ENCODE measurements at places on chromosomes 12 and 14.
A peak's percentile ranks its signal among the peaks of the same experiment; 100 is the strongest.

DNA sequence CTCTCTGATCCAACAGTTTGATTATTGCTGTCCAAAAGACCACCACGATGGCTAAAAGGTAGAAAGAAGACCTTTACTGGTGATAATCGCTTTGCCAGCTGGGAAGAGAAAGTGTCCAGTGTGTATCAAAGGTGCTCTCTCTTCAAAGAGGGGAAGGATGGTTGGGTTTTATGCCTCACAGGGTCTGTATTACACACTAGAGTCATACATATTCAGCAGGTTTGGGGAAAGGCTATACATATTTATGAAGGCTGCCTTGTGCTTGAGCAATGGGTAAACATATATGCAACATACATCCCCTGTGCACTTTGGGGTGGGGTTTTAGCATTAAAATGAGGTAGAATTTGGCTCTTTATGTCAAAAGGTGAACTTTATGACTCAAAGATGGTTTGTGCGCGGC, 18.2 kb downstream of the GPRC5D start:
- no peak for DNase-seq

GRCh38 chr12:20946732-20947131, 136.2 kb downstream of the SLCO1B3 start:
- peak; percentile 59 for DNase-seq

- no peak for DNase-seq
Observed at GRCh38 chr12:68016136-68016535, 26.9 kb downstream of the IFNG-AS1 start.

DNA sequence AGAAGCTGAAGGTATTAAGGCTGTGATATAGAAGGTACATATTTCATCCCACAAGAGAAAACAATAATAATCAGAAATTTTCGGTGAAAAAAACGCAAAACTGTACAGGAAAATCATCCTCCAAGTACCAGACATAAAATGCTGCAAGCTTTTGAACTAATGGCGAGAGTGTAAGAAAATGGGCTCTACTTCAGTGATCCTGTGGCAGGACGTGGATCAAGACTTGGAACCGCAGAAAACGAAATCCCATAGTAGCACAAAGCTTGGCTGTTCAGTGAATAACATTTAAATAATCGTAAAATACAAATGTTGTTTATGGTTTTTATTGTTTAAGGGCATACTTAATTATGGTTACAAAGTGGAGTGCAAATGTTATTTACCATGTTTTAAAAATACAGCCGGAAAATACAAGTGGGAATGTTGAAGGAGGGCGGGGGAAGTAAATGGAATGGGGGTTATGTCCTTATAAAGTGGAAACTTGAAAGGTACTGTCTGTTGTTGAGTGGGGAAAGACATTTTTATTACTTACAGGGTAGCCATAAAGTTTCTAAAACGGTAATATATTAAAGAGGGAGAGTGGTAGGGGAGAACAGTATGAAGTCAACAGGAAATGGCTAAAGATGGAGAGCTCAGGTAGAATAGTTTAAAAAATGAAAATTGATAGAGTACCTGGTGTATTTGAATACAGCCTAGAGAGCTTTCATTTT, 1.1 kb downstream of the SMIM10L1 start:
- peak; percentile 29 for DNase-seq

DNA sequence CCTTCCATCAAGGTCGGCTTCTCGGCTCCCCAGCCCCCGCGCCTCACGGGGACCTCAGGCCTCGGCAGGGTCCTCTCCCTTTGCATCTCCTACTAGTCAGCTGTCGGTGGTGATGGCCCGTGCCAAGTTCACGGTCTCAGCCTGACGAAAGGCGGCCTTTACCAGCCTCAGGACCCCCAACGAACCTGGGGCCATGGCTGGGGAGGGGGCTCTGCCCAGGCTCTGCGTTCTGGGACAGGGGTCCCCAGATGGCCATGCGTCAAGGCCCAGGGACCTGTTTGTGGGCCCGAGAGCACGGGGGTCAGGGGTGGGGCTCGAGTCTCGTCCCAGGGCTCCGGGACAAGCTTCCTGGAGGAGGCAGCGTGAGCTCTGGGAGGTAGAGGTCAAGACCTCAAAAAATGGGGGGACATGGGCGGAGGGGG, 32.8 kb upstream of the DEGS2 start:
- no peak for DNase-seq

- DNase-seq, result no peak
Observed at GRCh38 chr12:85625467-85625866, 210.7 kb downstream of the RASSF9 start.

DNA sequence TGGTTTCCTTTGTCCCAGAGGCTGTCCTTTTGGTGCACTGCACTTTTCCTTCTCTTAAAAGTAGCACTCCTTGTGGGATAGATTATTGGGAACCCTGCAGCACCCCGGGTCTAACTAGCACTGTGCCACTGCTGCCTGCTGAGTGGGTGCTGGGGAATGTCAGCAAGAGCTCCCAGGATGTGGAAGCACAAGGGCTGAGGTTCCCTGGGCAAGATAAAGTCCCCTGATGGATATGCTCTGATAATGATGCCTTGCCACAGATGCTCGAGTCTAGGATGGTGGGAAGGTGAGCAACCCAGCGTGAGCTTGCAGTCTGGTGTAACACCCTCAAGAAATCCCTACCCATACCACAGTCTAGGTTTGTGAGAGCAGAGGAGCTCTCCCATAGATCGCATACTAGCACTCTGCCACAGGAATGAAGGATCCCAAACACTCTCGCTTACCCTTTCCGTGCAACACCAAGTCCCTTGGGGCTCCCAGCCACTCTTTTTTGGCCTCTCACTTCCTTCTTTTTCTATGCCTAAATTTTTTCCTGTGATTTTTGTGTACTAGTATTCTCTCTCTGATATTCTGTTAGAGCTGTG, 32.6 kb downstream of the USP15 start:
- DNase-seq, result no peak

DNA sequence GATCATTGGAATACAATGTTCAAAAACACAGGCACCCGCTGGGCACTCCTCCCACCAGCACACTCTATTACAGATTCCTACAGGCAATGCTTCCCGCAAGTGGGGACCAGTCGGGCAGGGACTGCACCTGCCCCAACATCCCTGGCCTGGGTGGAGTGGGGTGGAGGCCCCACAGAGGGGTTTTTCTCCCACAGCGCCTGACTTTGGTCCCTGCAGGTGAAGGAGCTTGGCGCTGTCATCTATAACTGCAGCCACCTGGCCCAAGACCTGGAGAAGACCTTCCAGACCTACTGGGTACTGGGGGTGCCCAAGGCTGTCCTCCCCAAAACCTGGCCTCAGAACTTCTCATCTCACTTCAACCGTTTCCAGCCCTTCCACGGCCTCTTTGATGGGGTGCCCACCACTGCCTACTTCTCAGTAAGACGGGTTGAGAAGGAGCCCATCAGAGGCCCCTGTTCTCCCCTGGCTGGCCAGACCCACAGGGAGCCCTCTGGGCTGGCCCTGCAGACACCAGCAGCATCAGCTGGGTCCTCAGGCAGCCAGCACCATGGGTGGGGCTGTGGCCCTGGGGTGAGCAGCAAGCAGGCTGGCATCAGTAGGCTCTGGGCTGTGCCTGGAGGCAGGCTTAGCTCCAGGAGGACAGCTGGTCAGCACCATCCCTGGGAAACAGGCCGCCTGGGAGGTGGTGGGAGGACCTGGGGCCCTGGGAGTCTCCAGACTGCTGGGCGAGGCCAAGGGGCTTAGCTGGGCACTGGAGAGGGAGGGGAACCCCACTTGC, 6.0 kb downstream of the PLD4 start:
- no peak for DNase-seq

- DNase-seq, result no peak
Observed at GRCh38 chr12:4610481-4610880, 38.4 kb downstream of the AKAP3 start.

- DNase-seq, result no peak
Observed at GRCh38 chr12:104547235-104547634, 90.5 kb downstream of the CHST11 start.

GRCh38 chr12:108635997-108636808, 2.5 kb upstream of the SELPLG start:
- DNase-seq, result no peak

- no peak for DNase-seq
Observed at GRCh38 chr12:65606008-65606766, 218.1 kb upstream of the HMGA2 start.

GRCh38 chr12:50572287-50572686, 67.5 kb downstream of the DIP2B start:
- no peak for DNase-seq

- no peak for DNase-seq
Observed at GRCh38 chr14:97844042-97844441, 1046.9 kb downstream of the VRK1 start.

DNA sequence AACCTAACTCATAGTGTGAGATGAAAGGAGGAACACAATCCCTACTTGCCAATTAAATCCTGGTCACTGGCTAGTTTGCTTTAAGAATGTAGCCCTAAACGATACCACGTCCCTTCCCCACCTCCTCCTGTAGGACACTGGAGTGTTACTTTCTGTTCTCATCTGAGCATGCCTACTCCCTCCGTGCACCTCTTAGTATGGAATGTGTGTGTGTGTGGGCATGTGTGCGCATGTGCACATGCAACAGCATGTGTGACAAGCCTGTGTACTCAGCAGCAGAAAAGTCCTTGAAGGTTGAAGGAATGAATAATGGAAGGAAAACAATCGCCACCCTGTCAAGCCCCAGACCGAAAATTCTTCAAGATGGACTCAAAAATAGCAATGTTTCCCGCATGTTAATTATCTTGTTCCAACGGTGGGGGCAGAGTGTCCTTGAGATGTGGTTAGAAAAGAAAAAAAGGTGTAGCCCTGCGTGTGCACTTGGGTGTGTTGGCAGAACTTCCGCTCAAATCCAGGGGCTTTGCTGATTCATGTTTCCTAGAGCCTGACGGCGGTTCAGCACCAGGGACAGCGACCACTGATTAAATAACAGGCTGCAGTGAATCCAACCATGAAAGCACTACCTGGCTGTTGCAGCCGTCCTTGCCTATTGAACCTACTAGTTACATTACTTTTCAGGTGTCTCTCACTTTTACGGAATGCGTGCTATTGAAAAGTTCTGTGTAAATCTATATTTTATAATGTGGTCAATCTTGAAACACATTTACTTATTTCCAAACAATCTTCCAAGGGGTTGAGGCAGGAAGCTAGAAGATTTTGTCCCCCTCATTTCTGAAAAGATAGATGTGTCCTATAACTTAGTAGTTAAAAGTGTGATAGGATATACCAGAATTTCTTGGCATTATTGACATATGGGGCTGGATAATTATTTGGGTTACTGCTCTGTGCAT, 79.8 kb downstream of the SRRM4 start:
- peak; percentile 49 for DNase-seq

Measured in GM12865 (cell line).